Vagina (tissue), 2 donors: ENCODE measurements at places on chromosomes 4 and X.
A peak's percentile ranks its signal among the peaks of the same experiment; 100 is the strongest.

DNA sequence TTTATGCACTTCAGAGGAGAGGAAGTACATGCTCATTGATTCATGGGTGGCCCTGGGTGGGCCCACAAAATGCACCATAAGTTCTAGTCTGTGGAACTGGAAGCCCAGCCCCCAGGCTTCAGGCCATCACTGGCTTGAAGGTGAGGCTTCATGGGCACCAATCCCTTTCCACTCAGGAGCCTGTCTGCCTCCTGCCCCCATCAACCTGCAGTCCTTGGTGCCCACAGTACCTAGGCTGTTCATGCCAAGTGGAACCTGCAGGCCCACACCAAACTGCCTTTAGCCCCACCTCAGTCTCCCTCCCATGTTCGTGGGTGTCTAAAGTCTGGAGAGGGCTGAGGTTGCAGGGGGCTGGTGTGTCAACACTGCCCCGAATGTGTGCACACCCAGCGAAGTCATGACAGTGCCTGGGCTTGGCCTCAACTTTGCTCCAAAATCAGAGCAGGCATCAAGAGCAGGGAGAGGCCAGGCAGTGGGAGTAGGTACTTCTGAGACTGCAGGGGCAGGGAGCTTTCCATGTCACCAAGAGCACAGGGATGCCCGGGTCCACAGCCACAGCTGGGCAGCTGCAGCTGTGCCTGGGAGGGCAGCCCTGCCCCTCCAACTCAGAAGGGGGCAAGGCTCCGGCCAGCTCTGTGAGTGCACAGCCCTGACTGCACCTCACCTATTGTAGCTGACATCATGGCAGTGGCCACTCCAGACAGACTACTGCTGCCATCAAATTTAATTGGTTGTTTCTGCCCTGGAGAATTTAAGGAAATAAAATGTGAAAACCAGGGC is 1250.4 kb upstream of the IGFBP7 start:
- no peak for DNase-seq

GRCh38 chr4:128831531-128832242 is 22.2 kb downstream of the JADE1 start:
- DNase-seq = no peak

GRCh38 chr4:167109859-167110258 is 124.4 kb downstream of the SPOCK3 start:
- DNase-seq = no peak

DNA sequence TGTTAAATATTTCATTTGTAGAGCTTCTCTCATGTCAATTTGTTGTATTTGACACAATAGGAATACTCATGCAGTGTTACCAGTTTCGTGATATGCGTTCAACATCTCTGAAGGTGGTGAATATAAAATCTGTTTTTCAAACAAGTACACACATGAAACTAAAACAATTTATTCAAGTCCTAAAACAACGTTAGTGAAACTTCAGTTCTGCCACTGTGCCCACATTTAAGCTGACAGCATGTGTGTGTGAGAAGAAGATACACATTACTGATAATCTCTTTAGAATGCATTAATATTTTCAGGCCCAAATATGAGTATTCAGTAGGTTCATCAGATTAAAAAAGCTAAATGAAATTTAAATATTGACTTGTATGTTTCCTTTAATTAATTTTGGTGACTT is 21.7 kb downstream of the GAB1 start:
- no peak for DNase-seq

GRCh38 chr4:15352524-15352923 is 75.3 kb upstream of the C1QTNF7 start:
- no peak for DNase-seq

- DNase-seq = no peak
These were observed 150.1 kb downstream of the HNRNPD start for GRCh38 chr4:82223715-82224114.

DNA sequence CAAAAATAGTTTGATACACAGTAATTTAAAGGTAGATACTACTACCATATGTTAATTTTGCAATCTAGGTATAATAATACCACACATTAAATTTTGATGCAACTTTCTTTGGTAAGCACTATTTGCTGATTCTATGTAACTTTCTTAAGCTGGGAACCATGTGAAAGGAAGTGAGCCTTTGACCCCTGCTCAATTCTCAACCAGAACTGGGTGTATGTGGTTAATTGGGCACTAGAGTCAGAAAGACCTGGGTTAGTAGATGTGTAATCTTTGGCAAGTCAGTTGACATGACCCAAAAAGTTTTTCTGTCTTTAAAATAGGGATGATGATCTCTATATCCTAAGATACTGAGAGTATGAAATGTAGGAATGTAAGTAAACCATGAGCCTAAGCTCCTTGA is 22.4 kb downstream of the TLR2 start:
- DNase-seq = no peak

DNA sequence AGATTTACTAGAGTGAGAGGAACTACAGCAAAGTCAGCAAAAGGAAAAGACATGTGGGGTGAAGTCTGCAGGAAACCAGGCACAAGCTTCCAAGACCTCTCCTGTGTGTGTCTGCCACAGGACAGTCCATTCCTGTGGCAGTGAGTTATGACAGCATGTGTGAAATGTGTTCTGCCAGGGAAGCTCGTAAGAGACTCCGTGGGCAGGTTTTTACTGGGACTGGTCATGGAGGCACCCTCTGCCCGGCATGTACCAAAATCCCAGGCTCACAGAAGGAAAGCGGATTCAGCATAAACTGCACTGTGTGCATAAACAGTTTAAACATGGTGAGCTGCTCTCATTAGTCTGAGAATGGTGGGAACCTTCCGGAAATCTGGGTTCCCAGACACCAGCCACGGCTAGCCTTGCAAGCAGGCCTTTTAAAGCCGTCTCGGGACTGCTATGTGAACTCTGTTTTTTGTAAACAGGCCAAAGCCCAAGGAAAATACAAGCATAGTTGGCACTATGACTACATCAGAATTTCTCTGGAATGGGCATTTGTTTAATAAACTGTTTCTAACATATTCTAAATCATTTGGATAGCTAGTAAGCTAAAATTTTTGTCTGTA is 288.5 kb downstream of the TENM3 start:
- no peak for DNase-seq

- DNase-seq = no peak
These were observed 423.3 kb downstream of the CENPC start for GRCh38 chr4:67122029-67122428.

DNA sequence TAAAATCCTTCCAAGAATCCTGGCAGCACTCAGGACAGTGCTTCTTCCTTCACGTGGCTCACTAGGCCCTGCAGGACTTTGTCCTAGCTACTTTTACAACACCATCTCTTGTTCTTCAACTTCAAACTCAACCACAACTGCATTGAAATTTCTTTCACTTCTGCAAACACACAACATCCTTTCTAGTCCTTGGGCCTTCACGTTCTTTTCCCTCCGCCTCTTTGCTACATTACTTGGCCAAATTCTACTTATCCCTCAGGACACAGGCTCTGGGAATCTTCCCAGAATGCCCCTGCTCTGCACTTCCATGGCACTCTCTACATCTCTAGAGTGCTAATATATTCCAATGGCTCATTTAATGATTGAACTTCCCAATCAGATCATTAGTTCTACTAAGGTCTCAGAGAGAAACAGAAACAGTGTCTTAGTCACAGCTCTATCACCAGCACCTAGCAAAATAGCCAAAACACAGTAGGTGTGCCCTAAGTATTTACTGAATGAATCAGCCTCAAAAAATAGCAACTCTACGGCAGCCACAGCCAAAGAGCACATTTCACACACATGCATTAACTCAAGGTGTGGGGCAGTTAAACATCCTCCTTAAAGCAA is 73.3 kb downstream of the MANBA start:
- DNase-seq = no peak

- DNase-seq = no peak
These were observed 69.8 kb downstream of the GPR101 start for GRCh38 chrX:136963973-136964372.

DNA sequence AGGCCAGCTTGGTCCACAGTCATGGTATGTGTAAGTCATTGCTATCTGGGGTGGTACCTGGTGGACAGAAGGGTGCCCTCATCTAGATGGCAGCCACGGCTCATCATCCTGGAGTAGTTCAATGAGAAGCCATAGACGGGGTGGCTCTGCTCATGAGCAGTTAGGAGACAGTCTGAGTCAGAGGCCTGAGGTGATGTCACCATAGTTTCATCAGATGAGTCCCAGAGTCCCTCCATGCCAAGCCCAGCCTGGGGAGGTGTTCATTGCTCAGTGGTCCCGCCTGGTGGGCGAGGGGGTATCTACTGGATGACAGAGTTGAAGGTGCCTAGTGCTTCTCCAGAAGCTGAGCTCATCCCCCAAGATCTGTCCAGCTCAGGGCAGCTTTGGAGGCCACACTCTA is 49.8 kb downstream of the DLG3 start:
- no peak for DNase-seq

DNA sequence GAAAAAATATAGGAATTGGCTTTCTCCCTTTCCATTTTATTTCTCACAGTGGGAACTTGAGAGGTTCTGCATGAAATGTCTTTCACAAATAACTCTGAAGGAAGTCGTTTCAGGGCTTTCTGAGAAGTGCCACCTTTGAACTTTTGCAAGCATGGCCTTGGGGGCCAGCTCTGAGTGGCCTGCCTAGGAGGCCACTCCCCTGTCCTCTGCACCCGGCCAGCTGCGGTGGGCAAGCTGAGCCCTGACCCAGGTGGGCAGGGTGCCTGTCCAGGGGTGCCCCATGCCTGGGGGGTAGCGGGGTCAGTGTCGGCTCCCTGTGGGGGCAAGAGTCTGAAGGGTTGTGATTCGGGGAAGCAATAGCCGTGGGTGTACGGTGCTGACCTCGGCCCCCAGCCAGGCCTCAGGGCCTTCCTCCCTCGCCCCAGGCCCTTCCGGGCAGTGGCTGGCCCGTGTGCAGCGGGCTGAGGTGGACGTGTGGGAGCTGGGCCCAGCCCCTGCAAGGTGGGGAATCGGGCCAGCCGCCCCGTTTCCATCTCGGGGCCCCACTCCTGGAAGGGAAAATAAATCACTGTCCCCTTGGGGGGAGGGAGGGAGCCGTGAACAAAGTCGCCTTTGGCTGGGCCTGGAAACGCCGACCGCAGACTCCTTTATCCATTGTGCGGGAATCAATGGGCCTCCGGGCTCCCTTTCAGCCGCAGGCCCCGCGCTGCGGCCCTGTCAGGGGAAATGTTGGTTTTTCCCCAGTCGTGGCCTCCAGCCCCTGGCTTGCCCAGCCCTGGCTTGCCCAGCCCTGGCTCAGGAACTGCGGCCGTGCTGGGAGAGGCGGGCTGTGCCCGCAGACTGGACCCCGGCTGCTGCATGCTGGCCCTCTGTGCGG is 3.1 kb downstream of the FGFRL1 start:
- no peak for DNase-seq

DNA sequence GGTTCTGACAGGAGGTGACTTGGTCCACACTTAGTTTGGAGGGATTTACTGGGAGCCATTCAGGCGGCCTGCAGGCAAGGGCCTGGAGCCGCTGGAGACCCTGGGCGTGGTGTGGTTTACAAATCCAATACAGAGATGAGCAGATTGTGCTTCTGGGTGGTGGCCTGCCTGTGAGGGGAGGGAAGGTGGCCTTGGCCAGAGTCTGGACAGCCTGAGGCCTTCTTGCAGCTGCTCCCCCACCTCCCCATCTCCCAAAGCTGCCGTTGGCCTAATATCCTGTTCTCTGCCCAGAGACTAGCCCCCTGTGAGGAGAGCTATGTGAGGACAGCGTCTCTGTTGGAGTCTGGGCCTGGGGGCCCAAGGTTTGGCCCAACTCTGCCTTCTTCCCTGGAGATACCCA is 163.9 kb upstream of the MAMLD1 start:
- DNase-seq = peak; percentile 65

GRCh38 chr4:84319124-84319523 is 180.0 kb downstream of the NKX6-1 start:
- no peak for DNase-seq

GRCh38 chr4:26885912-26886274 is 25.3 kb downstream of the STIM2 start:
- DNase-seq = no peak

DNA sequence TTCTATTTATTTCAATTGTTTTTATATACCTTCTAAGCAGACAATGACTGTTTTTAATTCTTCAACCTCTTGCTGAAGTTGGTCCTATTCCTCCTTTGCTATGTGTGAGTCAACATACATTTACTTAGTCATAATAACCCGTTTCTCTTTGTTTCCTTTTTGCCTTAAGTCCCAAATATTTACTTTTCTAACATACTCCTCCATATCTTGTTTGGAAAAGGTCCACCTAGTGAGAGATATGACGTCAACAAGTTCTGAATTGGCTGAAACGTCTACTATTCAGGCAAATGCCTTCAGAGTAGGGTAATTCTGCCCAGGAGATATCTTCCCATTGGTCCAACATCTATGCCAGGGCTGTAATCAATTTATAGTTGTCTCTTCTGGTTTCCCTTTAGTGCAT is 179.3 kb upstream of the GEMIN8 start:
- DNase-seq = no peak

DNA sequence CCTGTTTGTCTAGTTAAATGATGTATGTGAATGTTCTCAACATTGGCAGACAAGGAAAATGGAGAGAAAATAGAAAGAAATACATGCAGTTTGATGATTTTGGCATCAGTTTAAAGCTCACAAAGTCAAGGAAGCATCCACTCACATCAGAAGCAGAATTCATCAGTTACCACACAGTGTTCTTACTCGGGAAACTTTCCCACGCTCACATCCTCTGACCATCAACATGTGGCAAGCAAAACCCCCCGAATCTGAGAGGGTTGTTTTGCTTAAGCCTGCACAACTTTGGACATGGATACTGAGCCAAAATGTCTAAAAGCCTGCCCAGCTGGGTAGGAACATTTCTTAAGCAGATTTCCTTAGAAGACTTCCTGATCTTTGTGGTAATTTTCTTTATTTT is 407.6 kb downstream of the ANKRD50 start:
- no peak for DNase-seq

DNA sequence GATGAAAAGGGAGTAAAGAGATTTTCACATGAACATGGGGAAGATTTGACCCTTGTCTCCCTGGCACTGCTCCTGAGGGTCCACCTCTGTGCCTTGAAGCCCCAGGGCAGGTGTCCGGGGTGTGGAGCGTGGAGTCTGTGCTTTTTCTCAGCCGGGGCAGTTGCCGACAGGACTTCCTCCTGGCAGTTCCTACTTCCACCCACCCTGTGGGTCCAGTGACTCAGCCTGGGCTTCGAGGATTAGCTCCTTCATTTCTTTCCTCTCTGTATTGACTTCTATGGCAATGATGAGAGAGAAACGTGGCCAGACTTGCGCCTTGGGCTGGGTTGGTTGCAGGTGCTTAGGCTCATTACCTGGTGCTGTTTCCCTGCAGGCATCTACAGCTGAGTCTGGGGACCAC is 35.9 kb upstream of the CLCN4 start:
- no peak for DNase-seq

DNA sequence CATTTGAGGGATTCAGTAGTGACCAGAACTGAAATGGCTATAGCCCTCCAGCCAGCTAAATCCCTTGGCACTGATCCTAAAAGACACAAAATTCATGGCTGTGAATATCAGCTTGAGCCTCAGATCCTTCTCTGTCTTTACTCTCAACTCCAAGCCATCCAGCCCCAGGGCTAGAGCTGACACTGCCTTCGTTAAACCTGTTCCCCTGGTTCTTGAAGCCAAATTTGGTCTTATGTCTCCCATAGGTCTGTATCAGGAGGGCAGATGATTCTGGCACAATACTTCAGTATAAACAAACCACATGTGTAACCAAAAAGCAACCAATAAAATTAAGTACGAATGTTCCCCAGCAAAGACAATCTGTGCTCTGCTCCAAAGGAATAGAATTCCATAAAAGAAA is 78.0 kb downstream of the ANOS1 start:
- DNase-seq = no peak
